Memory B cell (primary cell): ENCODE measurements at places on chromosomes 16 and 17.

DNA sequence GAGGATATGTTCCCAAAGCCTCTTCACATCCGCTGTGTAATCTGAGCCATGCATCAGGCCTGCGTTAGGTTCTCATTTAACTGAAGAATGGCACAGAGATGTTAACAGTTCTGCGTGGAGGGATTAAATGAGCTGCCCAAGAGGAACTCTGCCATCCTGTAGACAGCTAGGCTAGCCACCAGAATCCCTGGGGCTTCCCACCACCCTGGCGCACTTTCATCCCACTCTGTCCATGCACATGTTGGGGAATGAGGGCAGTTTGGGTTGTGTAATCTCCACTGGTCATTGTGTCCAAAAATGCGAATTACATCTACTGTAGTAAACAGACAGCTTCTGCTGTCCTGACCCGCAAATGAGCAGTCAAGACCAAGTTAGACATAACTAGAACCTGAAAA lies 1.0 kb upstream of the GLG1 start:
- peak overlapping the region; percentile 17 for H3K4me3 ChIP-seq
- no peak for DNase-seq
- peak overlapping the region; percentile 38 for H3K27ac ChIP-seq
- no peaks in the 10 kb centered on the region for H3K36me3 ChIP-seq

GRCh38 chr17:18968345-18968744 lies 16.4 kb downstream of the SLC5A10 start:
- H3K36me3 ChIP-seq, result peaks cover 3% of the 10 kb centered on the region
- H3K27me3 ChIP-seq, result no peaks in the 10 kb centered on the region
- H3K4me1 ChIP-seq, result no peaks in the 10 kb centered on the region
- H3K4me3 ChIP-seq, result no peak overlapping the region
- no peak for DNase-seq

DNA sequence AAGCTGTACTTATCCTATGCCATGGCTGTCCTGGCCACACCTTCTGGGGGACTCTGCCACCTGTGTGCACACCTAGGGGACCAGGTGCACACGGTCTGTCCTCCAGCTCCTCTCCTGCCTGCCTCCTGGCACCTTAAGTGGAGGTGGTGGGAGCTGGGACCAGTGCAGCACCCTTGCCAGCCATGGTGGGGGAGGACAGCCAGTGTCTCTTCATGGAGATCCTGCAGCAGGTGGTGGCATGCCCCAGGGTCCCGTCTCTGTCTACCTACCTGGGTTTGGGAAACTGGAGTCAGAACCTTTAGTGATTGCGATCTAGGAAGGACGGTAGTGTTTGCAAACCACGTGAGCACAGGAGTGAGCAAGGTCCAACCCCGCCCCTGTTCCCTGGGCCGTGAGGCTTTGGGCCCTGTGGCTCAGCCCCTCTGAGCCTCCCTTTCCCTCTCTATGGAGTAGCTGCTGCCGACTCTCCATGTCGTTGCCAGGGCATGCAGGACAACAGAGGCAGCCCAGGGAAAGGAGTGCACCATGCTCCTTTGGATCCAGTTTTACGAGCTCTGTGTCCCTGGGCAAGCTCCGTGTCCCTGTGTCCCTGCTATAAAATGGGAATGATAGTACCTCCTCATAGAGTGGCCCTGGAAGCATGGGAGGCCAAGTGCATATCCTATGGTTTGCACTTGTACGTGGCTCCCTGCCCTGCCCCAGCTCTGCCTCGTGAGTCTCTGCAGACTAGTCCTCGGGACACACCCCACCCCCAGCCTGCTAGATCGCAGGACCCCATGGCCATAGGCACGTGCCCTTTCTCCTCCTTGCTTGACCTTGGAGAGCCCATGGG lies 7.1 kb downstream of the ADGRG1 start:
- H3K27ac ChIP-seq, result no peak overlapping the region
- peaks cover 19% of the 10 kb centered on the region for H3K27me3 ChIP-seq
- no peaks in the 10 kb centered on the region for H3K4me1 ChIP-seq
- H3K4me3 ChIP-seq, result no peak overlapping the region

GRCh38 chr17:14308965-14309879 lies 8.3 kb downstream of the HS3ST3B1 start:
- H3K36me3 ChIP-seq, result no peaks in the 10 kb centered on the region
- H3K4me1 ChIP-seq, result no peaks in the 10 kb centered on the region
- peaks cover 25% of the 10 kb centered on the region for H3K27me3 ChIP-seq
- DNase-seq, result peak; percentile 63

GRCh38 chr17:82270651-82271050 lies 2.8 kb downstream of the CSNK1D start:
- peaks cover 9% of the 10 kb centered on the region for H3K36me3 ChIP-seq
- H3K27me3 ChIP-seq, result peaks cover 3% of the 10 kb centered on the region
- H3K27ac ChIP-seq, result peak overlapping the region; percentile 70

DNA sequence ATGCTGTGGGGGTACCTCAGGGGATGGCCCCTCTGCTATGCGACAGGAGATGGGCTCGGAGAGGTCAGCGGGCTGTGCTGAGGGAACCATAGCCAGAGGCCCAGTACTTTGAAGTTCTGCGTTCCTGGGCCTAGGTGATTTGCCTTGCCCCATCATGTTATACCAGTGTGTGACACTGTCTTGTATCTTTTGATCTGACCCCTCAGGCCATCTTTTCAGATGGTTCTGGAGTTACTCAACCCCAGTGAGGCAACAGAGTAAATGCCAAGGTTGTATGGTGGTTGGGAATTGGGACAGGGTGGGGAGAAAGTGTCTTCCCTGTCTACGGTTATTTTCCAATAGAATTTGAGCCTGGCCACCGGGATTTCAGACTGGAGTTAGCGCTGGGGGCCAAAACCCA lies 8.5 kb downstream of the MSI2 start:
- no peak for DNase-seq
- peaks cover 36% of the 10 kb centered on the region for H3K36me3 ChIP-seq
- peaks cover 22% of the 10 kb centered on the region for H3K4me1 ChIP-seq
- no peak overlapping the region for H3K4me3 ChIP-seq

DNA sequence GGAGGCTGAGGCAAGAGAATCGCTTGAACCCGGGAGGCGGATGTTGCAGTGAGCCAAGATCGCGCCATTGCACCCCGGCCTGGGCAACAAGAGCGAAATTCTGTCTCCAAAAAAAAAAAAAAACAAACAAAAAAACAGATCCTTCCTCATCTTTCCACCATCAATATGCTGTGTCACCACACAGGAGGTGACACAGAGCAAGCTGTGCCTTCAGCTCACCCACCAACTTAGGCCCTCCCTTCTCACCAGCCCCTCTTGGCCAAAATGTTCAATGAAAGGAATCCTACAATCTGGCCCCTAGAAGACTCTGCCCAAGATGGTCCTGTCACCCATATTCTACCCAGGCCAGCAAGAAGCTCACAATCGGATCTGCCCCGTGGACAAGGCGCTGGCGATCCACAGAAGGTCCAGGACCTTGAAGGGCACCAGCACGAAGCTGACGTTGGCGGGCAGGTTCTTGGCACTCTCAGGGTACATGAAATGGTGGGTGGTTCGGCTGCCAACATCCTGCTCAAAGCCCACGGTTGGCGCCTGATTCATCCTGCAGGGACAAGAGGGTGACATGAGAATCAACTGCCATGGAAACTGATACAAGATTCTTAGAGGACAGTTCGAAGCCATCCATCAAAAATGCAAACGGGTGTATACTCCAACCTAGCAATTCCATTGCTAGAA lies 41.4 kb downstream of the DDX19A start:
- no peak overlapping the region for H3K27ac ChIP-seq
- peaks cover 6% of the 10 kb centered on the region for H3K36me3 ChIP-seq
- no peak overlapping the region for H3K4me3 ChIP-seq
- H3K4me1 ChIP-seq, result no peaks in the 10 kb centered on the region

- no peak overlapping the region for H3K4me3 ChIP-seq
- no peak for DNase-seq
- peaks cover 20% of the 10 kb centered on the region for H3K36me3 ChIP-seq
- H3K27me3 ChIP-seq, result no peaks in the 10 kb centered on the region
- H3K4me1 ChIP-seq, result no peaks in the 10 kb centered on the region
Observed at GRCh38 chr17:75476752-75477489, 20.5 kb downstream of the TMEM94 start.

DNA sequence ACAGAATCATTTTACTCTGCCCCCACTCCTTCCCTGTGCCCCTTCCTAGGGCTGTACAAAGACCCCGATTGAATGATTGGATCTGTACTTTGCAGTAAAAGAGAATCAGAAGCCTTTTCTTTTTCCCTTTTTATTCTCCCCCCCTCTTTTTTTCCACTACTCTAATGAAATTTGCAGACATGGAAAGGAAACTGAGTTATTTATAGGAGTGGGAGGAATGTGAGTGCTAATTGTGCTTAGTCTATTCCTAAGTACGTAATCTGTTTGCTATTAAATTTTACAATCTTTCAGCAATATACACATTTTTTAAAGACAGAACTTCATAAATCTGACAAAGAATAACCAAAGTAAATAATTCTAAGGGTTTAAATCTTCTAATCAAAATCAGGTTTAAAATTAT lies 314.3 kb downstream of the MAP2K6 start:
- H3K27ac ChIP-seq, result no peak overlapping the region
- H3K4me3 ChIP-seq, result no peak overlapping the region
- no peaks in the 10 kb centered on the region for H3K4me1 ChIP-seq
- no peak for DNase-seq
- H3K36me3 ChIP-seq, result no peaks in the 10 kb centered on the region
- peaks cover 2% of the 10 kb centered on the region for H3K27me3 ChIP-seq

- DNase-seq, result no peak
- no peak overlapping the region for H3K27ac ChIP-seq
- no peak overlapping the region for H3K4me3 ChIP-seq
- no peaks in the 10 kb centered on the region for H3K4me1 ChIP-seq
- no peaks in the 10 kb centered on the region for H3K36me3 ChIP-seq
Observed at GRCh38 chr17:71395901-71396300, 724.9 kb upstream of the SOX9 start.

GRCh38 chr17:54971147-54971546 lies 2.6 kb downstream of the STXBP4 start:
- H3K36me3 ChIP-seq, result peaks cover 2% of the 10 kb centered on the region
- H3K27me3 ChIP-seq, result no peaks in the 10 kb centered on the region
- DNase-seq, result no peak

- no peak overlapping the region for H3K4me3 ChIP-seq
- H3K27me3 ChIP-seq, result no peaks in the 10 kb centered on the region
- no peak for DNase-seq
- H3K4me1 ChIP-seq, result peaks cover 4% of the 10 kb centered on the region
Observed at GRCh38 chr17:34997355-34997862, 17.1 kb downstream of the LIG3 start.
